Bronchial smooth muscle cell (primary cell): ENCODE measurements at places on chromosomes 6 and 20. TPM values are rescaled to one million over a fixed set of nuclear protein-coding genes. Genes with fewer than 3 reads are reported as not detected.

The VAPB gene
- 8.0 and 15.5 TPM in 2 replicates for total RNA-seq

The KLHDC3 gene
- 43.7 and 56.8 TPM in 2 replicates for total RNA-seq

The MCCD1 gene
- not detected in 2 replicates for total RNA-seq

The SSTR4 gene
- total RNA-seq: not detected in 2 replicates

The OLIG3 gene
- total RNA-seq: not detected in 2 replicates

The SMAP1 gene
- 13.6 and 15.1 TPM in 2 replicates for total RNA-seq

The ANGPT4 gene
- total RNA-seq: not detected in 2 replicates

The PEX3 gene
- total RNA-seq: 20.8 and 23.3 TPM in 2 replicates

The TFAP2B gene
- total RNA-seq: not detected in 2 replicates

The FAM209A gene
- 0.16 TPM in 1 of 2 replicates, not detected in the other for total RNA-seq

The LY6G6F gene
- not detected in 2 replicates for total RNA-seq

The HLA-DRA gene
- 0.17 and 0.95 TPM in 2 replicates for total RNA-seq

The COL11A2 gene
- 0.16 and 0.17 TPM in 2 replicates for total RNA-seq

The DYNLT2 gene
- total RNA-seq: 0.26 and 0.63 TPM in 2 replicates

The NMBR gene
- 0.26 TPM in 1 of 2 replicates, not detected in the other for total RNA-seq

The SLC26A8 gene
- total RNA-seq: under 0.01 TPM in 1 of 2 replicates, not detected in the other

The OPRM1 gene
- under 0.01 TPM in 1 of 2 replicates, not detected in the other for total RNA-seq

The TPX2 gene
- total RNA-seq: 2.8 and 7.6 TPM in 2 replicates

The AHI1 gene
- 21.3 and 23.3 TPM in 2 replicates for total RNA-seq

The PCK1 gene
- total RNA-seq: not detected in 2 replicates

The KCNK15 gene
- 0.09 and 0.47 TPM in 2 replicates for total RNA-seq

The OGFR gene
- 34.8 and 35.9 TPM in 2 replicates for total RNA-seq

The EFCAB8 gene
- under 0.01 TPM in 1 of 2 replicates, not detected in the other for total RNA-seq

The ZNF831 gene
- total RNA-seq: under 0.01 TPM in 1 of 2 replicates, not detected in the other

The HLA-DQB1 gene
- not detected in 2 replicates for total RNA-seq

The PI3 gene
- total RNA-seq: not detected in 2 replicates

The CRISP2 gene
- not detected in 2 replicates for total RNA-seq

The TREML2 gene
- total RNA-seq: under 0.01 TPM in 1 of 2 replicates, not detected in the other

The SOX4 gene
- total RNA-seq: 32.0 and 45.3 TPM in 2 replicates
